ENCODE measurements at places on chromosomes 4 and X.

DNA sequence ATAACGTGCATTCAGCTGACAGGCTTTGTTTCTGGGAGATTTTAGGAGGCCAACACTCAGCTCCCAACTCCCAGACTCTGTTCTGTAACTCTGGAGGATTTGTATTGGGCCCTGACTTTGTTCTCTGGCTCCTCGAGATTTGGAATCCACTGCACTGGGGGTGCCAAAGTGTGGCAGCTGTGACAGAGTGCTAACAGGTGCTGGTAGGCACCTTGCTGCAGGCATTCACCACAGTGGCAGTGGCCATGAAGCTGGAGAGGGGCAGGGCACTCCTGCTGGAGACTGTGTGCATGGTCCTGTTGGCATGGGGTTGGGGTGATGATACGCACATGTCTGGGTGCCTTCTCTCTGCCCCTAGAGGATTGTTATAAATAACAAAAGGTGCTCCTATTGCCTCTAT, 1094.9 kb upstream of the SLIT2 start:
- no peak for DNase-seq

- DNase-seq = no peak
Measured at GRCh38 chr4:76673362-76673761, 224.6 kb downstream of the SOWAHB start.

GRCh38 chrX:14819769-14820168, 53.1 kb downstream of the FANCB start:
- no peak for DNase-seq

GRCh38 chr4:165328101-165328425, 594 bp downstream of the MSMO1 start:
- no peak for DNase-seq

DNA sequence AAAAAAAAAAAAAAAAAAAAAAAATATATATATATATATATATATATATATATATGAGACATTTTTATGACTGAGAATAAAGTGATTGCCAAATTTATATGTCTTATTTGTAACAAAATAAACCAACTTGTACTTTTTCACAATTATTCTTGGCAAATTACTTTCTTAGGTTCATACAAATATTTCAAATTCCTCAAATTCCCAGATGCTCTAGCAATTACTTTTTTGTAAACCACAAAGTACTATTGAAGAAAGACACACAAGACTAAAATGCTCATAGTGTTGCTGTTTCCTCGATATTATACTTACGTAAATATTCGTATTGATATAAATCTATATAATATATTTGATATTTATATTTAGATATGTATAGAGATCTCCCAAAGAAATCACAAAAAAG, 390.0 kb downstream of the FAT4 start:
- no peak for DNase-seq

Data from umbilical cord (tissue), 2 donors.